ENCODE measurements at places on chromosomes 16 and 17.

DNA sequence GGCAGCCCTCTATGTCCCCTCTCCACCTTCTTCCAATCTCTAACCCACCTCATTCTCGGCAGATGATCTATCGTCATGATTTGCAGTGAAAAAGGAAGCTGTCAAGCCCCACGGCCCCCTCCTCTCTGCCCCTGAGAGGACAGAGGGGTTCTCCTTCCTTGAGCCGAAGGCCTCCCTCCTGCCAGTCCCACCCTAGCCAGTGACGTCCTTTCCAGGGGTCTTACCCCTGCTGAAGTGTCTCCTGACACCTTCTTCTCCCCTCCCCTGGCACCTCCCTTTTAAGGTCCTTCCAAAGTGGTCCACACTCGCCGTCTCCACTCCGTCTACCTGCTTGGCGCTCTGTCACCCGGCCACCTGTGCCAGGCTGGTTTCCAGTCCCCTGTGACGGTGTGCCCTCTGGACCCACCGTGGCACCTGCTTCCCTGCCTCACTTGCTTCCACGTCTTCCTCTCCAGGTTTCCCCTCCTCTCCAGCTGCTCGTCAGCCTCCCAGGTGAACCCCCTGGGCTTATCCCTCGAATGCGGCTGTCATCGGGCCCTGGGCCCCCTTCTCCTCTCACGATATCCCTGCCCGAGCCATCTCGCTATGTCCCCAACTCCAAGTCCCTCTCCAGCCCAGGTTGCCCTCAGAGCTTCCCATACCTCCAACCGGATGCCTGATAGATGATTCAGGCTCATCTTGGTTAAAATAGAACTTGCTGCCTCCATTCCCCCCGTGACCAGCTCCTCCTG lies 5.7 kb downstream of the CCDC102A start:
- no peak for DNase-seq

DNA sequence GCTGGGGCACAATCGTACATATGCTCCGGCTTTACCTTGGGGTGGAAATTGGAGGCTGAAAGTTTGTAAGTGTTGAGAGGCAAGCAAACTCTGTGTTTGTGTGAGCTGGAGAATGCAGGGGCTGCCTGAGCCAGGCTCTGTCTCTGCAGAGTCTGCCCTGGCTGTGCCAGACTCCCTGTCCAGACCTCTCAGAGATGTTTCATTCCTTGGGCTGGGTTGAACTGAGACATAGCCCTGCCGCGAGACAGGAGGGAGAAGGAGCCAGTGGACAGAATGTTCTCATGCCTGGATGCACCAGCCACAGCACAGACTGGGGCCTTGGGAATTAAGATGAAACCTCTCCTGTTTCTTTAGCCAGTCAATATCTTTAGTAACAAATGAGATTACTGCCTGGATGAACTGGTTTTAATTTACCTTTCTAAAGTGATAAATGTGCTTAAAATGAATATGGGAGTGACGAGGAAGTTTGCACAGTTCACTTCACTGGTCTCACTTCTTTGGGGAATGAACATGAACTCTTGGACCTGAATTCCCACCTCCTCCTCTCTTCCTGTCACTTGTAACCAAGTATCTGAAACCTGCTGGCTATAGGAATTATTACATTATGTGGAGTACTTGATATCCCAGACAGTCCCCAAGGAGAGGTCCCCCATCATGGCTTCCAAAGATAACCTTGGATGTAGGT lies 40.1 kb downstream of the YPEL2 start:
- DNase-seq, result no peak

DNA sequence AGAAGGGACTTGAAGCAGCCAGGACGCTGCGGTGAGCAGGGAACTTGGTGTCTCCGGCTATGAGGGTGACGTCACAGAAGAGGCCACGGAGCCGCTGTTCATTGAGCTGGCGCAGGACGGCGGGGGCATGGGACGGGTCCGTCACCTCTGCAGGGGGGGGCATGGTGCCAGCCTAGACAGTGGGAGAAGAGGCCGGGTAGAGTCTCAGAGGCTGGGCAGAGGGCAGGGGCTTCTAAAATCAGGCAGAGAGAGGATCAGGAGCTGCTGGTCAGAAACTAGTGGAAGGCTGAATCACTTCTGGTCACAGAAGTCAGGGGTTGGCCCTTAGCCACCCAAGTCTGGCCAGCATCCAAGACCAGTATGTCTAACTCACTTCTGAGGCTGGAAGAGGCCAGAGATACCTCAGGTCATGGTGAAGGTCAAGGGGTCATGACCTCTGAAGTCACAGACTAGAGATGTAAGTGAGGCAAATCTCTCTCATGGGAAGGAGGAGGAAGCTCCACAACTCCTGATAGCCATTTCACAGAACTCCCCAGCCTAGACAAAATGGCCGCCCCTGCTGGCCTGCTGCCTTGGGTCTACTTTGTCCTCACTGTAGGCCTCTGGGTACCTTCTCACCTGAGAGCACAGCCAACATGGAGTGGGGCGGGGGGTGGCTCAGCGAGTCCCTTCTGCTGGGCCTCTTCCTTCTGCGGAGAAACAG lies 12.6 kb downstream of the ZBTB4 start:
- DNase-seq, result no peak

DNA sequence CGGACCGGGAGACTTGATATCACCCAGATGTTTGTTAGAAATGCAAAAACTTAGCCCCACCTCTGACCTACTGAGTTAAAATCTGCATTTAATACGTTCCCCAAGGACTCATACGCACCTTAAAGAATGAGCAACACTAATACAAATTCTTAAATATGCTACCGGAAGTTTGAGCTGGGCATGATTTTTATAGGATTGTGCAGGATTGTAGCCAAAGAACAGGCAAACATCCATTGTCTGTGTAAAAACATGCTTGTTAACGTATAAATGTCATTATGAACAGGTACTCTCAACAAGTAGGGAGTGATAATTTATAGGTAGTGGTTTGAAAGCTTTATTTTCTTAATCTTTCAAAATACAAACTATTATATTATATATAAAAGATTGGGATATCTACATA lies 22.3 kb upstream of the COX10 start:
- DNase-seq, result no peak

DNA sequence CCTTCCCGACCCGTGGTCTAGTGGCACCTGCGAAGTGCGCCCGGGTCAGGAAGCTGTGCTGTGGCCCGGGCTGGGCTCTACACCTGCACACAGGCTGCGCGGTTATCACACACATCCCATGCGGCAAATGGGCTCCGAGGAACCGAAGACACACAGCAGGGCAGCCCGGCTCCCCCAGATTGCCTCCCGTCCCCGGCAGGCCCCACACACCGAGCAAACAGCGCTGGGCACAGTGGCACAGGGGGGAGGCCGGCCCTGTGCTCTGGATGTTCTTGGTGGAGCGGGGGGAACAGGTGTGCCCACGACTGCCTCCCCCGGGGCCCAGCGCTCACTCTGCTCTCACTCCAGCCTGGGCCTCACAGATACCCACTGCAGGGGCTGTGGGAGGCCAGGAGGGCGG lies 28.9 kb upstream of the PABPN1L start:
- DNase-seq, result no peak

GRCh38 chr17:46836500-46836899 lies 14.9 kb upstream of the WNT9B start:
- no peak for DNase-seq

DNA sequence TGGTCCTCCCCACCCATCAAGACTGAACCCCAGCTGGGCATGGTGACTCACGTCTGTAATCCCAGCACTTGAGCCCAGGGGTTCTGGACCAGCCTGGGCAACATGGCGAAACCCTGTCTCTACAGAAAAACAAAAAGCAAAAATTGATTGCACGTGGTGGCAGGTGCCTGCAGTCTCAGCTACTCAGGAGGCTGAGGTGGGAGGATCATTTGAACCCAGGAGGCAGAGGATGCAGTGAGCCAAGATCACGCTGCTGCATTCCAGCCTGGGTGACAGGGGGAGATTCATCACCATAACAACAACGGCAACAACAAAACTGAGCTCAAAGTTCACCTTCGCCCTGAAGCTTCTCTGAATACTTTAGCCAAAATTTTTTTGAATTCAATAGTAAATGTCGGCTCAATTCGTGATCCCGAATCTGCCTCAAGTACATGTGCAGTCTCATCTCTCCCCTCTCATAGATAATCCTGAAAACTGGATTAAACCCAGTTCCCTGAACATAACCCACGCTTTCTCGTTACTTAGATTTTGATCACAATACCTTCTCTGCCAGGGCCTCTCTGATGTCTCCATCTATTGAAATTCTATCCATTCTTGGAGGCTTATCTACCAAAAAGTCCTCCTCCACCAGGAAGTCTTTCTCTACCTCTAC lies 13.5 kb upstream of the MYH10 start:
- no peak for DNase-seq

DNA sequence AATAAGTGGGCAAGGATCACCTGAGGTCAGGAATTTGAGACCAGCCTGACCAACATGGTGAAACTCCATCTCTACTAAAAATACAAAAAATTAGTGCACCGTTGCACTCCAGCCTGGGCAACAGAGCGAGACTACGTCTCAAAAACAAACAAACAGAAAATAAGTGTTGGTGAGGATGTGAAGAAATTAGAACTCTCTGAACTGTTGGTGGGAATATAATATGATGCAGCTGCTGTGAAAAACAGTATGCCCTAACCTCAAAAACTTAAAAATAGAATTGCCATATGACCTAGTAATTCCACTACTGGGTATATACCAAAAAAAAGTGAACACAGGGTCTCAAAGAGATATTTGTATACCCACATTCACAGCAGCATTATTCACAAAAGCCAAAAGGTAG lies 26.1 kb downstream of the GLG1 start:
- no peak for DNase-seq
